ENCODE measurements at places on chromosomes 13 and 19. TPM values are rescaled to one million over a fixed set of nuclear protein-coding genes. Genes with fewer than 3 reads are reported as not detected.

Gene MATK
- total RNA-seq, result not detected

- no peak for DNase-seq
Observed at GRCh38 chr13:20512042-20512683, 13.5 kb downstream of the CRYL1 start.

DNA sequence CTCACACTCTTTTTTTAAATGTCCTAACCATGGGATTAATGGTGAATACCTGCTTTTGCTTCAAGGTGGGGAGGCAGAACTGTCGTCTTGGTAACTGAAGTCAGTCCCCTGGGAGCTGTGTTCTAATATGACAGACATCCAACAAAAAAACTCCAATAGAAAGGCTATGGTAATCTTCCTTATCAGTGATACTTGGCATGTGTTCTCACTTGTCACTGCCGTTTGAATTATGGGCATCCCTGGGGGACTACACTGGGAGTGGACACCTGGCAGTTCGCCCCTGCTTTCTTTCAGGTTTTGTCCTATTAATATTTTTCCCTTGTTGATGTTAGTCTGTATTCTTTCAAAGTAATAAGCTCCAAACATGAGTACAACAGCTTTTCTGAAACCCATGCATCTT is 252.6 kb downstream of the SLITRK5 start:
- no peak for DNase-seq

- peak; percentile 17 for DNase-seq
Observed at GRCh38 chr13:69474011-69474685, 633.5 kb upstream of the ATXN8OS start.

DNA sequence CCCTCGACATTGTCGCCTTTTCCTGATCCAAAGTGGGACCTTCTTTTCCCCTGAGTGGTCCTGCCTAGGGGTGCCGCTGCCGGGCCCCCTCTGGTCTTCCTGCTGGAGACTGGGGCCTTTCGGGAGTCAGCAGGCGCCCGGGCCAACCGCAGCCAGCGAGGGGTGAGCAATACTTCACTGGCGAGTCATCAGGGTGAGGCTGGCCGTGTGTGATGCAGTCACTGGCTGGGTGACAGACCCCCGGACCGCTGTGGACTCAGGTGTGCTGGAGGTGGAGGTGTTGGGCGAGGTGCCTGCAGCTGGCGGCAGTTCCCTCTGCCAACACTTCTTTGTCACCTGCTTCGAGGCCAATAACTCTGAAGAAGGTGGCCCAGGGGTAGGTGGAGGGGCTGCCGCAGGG is 1.5 kb upstream of the CGB5 start:
- DNase-seq, result peak; percentile 66

GRCh38 chr13:99126821-99127220 is 73.8 kb upstream of the UBAC2 start:
- no peak for DNase-seq

Gene DKKL1
- total RNA-seq, result not detected

DNA sequence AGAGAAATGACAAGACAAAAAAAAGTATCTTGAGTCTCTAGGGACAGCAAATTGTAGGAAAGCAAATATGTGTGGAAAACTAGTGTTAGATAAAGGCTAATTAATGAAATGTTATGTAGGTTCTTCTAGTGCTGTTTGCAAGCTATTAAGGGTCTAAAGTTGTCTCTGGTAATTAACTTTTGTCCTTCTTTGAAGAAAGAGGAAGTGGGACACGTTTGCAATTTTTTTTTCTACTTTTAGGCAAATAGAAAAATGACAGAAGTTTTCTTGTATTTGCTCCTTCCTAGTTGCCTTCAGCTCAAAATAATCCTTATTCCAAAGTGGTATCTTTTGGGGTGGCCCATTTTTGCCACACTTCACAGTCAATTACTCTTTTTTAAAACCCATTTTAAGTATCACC is 1877.7 kb upstream of the PRR20A start:
- DNase-seq, result no peak

DNA sequence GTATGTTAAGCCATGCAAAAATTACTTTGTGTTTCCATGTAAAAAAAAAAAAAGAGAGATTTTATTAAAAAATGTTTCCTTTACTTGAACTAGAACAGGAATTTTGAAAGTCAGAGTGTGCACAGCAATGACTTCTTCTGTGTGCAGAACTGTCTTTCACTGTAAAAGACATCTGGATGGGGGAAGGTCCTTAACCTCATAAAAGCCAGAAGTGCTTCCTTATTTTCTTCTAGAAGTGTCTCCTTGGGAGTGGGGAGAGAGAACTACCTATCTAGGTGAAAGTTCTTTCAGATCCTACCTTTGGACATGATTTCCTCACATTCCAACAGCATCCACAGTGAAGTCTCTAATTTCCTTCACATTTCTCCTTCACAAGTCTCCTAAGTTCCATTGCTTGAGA is 360.3 kb downstream of the FGF14 start:
- no peak for DNase-seq

DNA sequence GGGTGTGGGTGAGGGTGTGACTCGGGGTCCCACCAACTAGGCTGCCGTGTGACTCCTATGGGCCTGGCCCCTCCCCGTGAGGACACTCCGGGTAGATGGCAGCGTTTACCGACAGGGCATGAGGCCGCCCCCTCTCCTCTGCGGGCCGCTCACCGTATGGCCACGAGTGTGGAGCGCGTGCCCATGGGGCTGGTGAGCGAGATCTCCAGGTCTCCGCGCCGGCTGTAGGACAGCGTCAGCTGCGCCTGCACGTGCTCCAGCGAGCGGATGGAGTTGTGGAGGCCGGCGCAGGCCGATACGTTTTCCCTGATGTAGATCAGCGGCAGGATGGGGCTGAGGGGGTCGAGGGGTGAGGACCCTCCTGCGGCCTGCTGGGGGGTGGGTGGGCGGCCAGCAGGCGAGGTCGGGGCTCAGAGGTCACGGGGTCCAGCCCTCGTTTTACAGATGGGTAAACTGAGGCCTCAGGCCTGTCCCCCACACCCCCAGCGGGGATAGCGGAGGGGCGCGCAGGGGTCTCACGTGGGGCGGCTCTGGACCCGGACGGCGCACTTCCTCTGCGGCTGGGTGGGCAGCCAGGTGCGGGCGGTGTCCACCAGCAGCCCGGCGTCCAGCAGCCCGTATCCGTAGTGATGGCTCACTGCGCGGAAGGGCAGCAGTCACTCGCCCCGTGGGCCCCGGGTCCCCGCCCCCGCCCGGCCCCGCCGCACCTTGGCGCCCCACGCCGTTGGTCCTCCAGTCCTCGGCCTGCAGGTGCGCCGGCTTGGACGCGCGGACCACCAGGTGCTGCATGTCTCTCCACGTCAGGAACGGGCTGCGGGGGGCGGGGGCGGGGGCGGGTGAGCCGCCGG is 4.3 kb upstream of the C19orf25 start:
- DNase-seq, result no peak

Gene MBD3L2
- total RNA-seq, result not detected

DNA sequence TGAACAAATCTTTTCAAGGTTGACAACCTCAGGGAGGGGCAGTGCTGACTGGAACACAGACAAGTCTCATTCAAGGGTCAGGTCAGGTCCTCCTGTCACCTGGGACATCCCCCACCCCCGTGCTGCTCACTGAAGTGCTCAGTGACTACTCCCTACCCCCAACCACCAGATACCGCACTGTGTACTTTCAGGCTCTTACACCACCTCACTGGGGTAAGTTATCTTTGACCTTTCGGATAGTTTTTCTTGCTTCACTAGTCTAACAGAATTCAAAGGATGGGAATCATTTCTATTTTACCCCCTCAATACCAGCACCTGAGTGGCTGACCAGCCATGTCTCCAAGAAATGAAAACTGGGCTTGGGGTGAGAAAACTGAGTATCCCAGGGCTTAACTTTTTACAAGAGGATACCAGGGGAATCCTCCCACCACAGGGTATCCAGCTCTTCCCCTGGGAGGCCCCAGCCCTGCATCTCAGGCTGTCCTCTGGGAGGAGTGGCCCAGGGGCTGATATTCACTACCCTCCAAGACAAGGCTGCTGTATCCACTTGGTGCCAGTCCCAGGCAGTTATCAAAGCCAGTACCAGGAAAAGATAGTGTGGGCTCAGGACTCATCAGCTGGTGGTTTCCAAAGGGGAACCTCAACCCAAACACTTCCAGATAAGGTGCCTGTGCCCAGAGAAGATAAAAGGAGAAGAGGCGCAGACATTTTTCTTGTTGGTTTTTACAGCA is 2.1 kb downstream of the ZNF563 start:
- no peak for DNase-seq

GRCh38 chr13:48159401-48159800 is 64.5 kb upstream of the MED4 start:
- peak; percentile 69 for DNase-seq

Gene ZNF486
- total RNA-seq, result 3.1 TPM

- no peak for DNase-seq
Observed at GRCh38 chr13:107563099-107563925, 652.0 kb downstream of the LIG4 start.

DNA sequence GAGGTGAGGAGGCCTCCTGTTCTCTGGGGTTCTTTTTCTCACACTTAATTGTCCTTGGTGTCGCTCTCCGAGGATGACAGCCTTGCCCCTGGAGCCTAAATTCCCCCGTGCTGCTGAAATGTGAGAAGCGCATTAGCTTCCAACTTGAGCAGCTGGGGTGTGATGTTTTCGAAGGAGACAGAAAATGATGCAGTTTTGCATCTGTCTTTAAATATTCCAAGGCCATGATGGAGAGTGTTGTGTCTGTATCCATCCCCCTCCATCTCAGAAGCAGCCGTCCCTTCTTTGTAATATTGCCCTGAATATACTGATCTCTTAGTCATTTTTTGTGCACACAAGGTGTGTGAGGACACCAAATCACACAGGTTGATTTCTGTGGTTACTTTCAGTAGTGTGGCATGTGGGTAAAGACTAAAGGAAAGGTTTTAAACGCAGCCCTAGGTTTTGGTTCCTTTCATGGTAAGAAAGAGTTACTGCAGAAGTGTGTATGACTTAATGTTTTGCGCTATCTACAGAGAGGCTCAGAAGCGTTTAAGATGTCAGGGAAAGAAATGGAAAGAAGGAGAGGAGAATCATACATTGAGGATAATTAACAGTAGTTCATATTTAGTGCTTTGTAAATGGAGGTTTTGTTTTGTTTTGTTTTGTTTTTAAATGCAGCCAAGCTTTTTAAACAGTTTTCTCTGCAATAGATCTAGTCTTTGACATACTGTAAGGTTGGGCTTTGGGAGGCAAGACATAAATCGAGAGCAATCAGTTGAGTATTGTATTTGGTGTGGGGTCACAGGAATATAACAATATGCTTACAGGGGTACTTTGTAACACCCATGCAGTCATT is 1.6 kb downstream of the NBEA start:
- no peak for DNase-seq

GRCh38 chr13:111614613-111615012 is 294.2 kb downstream of the TEX29 start:
- DNase-seq, result no peak

Gene MRPS12
- 56.5 TPM for total RNA-seq

Gene ZNF625
- 5.0 TPM for total RNA-seq

DNA sequence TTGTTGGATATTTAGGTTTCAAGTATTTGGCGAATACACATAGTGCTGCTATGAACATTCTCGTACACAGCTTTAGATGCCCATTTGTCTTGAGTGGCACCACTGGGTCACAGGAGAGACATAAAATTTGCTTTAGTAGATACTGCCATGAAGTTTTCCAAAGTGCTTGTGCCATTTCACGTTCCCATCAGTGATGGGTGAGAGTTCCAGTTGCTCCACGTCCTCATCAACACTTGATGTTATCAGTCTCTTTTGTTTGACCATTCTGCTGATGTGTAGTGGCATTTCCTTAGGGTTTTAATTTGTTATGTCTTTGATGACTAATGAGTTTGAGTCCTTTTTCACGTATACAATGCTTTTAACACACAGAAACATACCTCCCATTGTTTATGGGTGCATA is 11.0 kb downstream of the ZSWIM9 start:
- no peak for DNase-seq

- DNase-seq, result peak; percentile 15
Observed at GRCh38 chr13:39779337-39780265, 124.1 kb downstream of the COG6 start.

GRCh38 chr13:51425410-51426042 is 27.3 kb downstream of the INTS6 start:
- peak; percentile 20 for DNase-seq

Gene BRD4
- 15.4 TPM for total RNA-seq

DNA sequence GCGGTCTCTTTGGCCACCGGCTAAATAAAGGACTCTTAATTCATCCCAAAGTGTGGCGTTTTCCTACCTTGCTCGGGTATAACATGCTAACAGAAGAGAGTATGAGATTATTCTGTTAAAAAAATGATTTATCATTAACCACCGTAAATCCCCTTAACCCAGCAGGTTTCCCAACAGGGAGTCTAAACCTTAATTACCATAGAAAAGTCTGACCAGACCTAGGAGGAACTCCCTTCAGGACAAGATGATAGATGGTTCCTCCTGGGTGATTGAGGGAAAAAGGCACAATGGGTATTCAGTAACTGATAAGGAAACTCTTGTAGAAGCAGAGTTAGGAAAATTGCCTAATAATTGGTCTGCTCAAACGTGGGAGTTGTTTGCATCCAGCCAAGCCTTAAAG is 193.7 kb downstream of the ZNF737 start:
- DNase-seq, result no peak

GRCh38 chr19:49432141-49433073 is 7.2 kb downstream of the GFY start:
- DNase-seq, result no peak

DNA sequence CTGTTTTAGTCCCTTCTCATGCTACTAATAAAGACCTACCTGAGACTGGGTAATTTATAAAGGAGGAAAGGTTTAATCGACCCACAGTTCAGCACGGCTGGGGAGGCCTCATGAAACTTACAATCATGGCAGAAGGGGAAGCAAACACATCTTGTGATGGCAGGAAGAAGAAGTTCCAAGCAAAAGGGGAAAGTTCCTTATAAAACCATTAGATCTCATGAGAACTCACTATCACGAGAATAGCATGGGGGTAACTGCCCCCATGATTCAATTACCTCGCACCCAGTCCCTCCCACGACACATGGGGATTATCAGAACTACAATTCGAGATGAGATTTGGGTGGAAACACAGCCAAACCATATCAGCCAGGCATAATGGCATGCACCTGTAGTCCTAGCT is 13.0 kb upstream of the STRN4 start:
- DNase-seq, result no peak

- DNase-seq, result peak; percentile 72
Observed at GRCh38 chr13:88908961-88909441, 1237.8 kb downstream of the SLITRK5 start.

Gene SGCG
- 1.2 TPM for total RNA-seq

DNA sequence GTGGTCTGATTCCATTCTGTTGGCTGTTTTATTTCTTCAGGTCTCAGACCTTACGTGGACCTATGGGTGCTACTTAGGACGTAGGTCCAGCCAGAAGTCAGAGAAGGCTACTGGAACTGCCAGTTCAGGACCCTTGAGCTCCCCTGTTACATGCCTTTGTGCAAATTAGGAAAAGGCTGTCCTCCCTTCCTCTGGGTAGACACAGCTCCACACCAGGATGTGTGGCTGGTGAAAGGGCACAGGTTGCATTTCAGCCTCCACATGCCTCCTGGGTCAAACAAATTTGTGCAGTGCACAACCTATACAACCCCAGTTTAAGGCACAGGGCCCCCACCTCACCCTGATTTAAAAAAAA is 43.9 kb upstream of the MAP3K10 start:
- DNase-seq, result no peak

GRCh38 chr13:99842405-99842804 is 129.2 kb downstream of the ZIC5 start:
- DNase-seq, result no peak

Gene ALOX5AP
- total RNA-seq, result not detected

Gene PKN1
- total RNA-seq, result 22.1 TPM

Gene MCEMP1
- not detected for total RNA-seq
